Anterior cingulate cortex (tissue), 58 donors: ENCODE measurements at places on chromosomes 5 and 9.

GRCh38 chr9:136672431-136673087, 9.8 kb downstream of the EGFL7 start:
- no peak for DNase-seq

DNA sequence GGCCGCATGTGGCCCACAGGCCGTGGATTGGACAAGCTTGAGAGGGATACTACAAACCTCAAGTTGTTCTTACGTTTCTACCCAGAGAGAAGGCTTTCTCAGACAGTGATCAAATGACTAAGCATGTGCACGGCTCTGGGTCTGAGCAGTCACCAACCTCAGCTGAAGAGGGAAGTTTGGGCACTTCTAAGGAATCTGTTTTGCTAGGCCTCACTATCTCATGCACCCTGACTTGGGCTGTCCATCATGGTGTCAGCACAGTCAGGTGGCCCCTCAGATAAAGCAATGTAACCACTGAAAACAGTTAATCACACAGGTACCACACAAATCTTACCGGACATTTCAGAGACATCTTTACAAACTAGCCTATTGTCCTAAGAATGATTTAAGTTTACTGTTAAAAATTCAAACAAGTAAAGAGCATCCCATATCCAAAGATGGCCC, 24.6 kb downstream of the CSF2 start:
- DNase-seq: no peak

GRCh38 chr5:177275883-177276282, 27.6 kb downstream of the RAB24 start:
- DNase-seq: no peak

DNA sequence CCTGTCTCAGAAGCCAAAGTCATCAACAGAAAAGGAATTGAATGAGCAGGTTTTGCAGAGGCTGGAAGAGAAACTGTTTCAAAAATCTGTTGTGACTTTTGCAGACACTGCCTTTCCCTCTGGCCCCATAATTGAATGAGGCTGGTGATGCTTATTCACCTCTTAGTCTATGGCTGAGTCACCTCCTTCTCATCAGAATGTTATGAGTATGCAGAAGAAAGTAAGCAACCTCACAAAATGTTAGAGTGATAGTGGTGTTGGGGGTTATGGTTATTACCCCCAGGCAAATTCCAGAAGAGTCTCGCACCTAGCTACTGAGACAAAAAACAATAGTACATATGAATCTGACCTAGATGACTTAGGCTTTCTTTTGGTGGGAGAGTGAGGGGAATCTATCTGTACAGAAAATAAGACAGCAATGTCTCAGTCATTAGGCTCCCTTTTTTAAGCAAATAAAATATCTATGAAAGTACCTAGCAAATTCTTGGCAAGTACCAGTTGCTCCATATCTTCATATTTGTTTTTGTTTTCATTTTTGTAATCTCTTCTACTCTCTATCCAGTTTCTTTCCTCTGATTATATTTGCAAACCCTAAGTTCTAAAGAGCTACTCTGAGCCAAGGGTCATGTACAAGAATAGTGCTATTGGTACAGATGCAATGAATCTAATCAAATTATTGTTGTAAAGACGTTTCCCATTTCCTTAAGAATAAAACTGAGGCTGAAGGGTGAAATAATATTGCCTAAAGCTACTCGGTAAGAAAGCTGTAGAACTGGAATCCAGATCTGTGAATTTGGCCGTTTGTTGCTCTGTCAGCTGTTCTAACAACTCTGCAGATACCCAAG, 498.1 kb upstream of the TNC start:
- DNase-seq: no peak
